AG04450 (cell line): ENCODE measurements at places on chromosomes 16 and 17. TPM values are rescaled to one million over a fixed set of nuclear protein-coding genes. Genes with fewer than 3 reads are reported as not detected.

DNA sequence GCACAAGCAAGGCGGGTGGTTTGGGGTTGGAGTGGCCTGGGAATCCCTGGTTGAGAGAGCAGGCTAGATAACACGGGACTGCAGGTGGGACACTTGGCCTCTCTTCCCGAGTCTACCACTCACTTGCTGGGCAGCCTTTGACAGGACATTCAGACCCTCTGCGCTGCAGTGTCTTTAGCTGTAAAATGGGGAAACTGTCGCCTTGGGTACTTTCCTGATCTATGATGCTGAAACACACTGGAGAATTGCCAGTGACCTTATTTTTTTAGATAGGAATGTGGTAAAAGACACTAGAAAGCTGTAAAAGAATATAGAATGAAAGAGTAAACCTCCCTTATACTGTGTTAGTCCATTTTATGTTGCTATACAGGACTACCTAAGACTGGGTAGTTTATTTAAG lies 30.5 kb downstream of the KSR1 start:
- DNase-seq = no peak

GRCh38 chr17:27264068-27264812 lies 29.7 kb upstream of the WSB1 start:
- no peak for DNase-seq

DNA sequence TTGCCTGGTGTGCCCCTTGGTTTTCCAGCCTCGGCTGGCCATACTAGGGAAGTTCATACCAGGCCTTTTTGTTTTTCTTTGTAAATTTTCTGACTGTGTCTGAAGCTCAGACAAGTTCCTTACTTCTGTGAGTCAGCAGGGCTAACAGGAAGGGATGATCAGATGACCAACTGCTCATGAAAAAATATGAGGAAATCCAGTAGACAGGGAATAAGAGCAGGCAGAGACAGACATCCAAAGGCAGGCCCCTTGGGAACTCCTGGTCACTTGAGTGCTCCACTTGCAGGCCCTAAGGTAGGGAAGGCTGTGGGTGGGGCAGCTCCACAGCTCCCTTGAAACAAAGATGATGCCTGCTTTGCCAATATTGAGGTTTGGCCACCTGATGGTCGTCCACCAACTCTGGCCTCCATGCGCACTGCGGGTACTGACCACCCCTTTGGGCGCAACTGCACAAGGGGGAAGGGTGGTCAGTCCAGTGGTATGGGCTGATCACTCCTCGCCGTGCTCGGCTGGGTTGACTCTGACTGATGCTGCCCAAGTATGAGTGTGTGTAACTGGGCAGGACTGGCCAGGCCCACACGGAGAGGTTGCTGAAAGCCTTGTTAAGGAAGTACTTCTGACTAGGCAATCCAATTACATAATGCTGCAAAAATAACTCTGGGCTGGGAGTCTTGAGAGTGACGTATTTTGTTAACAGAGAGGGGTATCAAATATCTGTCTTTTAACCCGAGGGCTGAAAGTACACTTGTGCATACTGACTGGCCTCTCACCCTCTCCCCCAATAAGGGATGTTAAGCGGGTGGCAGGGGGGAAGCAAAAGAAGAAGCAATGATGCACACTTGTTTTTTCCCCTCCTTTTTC lies 20.8 kb upstream of the ZFHX3 start:
- peak; percentile 94 for DNase-seq

- DNase-seq = no peak
These were observed 124.9 kb downstream of the METRNL start for GRCh38 chr17:83204230-83204725.

GRCh38 chr16:81964808-81965207 lies 46.5 kb downstream of the SDR42E1 start:
- no peak for DNase-seq

- DNase-seq = no peak
These were observed 56.6 kb downstream of the COTL1 start for GRCh38 chr16:84561291-84561690.

- DNase-seq = no peak
These were observed 25.8 kb downstream of the LLGL2 start for GRCh38 chr17:75551266-75551665.

The PRR15L gene
- not detected in 2 replicates for polyA plus RNA-seq
